ACHN (cell line): ENCODE measurements at places on chromosomes 5 and 9.

DNA sequence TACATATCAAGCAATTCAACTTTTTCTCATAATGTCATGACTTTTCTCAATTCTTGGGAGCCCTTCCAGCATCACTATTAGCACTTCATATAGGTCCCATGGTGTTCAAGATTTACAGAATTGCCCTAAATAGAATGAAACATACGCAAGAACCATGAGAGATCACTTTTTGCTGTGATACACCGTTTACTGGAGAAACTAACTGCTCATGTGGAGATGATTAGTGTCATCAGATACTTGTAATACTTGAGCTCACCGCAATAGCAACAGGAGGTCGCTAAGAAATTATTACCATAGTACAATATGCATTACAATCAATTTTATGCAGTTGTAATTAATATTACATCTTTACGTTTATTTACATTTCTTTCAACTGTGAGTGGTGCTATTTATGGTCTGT is 4.8 kb upstream of the PCSK5 start:
- no peak for DNase-seq

GRCh38 chr5:149357370-149358293 is at the start of gene PCYOX1L:
TSS of gene PCYOX1L (plus strand) at chr5:149358046. CDS start at chr5:149358069, 23 bp downstream.
- DNase-seq = peak; percentile 93

DNA sequence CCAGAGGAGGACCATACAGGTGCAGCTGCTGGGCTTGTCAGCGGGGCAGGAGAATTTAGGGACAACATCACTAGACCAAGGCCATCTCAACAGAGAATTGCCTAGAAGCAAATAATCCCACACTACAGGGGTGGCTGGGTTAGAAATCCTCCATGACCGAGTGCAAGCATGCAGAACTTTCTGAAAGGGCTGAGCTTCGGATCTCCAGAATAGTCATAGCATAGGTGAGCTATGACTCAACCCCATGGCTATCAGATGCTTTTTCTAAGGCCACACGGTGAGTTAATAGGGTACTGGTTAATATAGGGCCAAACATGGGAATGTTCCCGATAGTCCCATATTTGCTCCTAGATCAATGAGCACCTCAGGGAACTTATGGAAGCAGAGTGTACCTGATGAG is 4.2 kb downstream of the KCNIP1 start:
- DNase-seq = peak; percentile 72

DNA sequence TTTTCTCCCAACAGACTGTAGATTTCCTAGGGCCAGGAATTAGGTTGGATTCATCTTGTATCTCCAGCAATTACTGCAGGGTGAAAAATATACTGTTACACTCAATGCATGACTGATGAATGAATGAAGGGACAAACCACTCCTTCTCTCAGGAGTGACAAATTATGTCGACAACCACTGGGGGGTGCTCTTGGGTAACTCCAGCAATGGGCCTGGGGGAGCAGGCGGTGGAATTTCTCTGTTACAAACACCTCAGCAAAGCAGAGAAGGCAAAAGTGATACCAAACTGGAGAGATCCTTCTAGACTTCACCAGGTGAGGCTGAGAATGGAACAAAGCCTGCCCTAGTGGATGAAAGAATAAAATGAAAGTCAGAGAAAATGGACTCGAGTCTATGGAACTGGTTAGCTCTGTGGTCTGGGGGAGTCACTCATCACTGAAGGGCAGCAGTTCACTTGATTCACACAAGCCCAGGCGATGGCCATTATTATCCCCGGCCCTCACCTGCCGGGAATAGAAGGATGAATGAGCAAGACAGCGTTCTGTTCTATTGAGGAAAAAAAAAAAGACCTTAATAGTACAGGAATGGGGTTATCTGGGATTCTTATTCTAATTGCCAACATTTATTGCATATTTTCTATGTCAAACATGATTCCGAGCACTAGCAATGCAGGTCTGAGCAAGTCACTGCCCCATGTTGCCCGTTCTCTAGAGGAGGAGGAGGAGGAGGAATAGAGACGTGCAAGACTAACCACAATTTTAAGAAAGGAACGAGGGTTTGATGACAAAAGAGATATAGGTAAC is 341.1 kb downstream of the ASTN2 start:
- DNase-seq = peak; percentile 25

DNA sequence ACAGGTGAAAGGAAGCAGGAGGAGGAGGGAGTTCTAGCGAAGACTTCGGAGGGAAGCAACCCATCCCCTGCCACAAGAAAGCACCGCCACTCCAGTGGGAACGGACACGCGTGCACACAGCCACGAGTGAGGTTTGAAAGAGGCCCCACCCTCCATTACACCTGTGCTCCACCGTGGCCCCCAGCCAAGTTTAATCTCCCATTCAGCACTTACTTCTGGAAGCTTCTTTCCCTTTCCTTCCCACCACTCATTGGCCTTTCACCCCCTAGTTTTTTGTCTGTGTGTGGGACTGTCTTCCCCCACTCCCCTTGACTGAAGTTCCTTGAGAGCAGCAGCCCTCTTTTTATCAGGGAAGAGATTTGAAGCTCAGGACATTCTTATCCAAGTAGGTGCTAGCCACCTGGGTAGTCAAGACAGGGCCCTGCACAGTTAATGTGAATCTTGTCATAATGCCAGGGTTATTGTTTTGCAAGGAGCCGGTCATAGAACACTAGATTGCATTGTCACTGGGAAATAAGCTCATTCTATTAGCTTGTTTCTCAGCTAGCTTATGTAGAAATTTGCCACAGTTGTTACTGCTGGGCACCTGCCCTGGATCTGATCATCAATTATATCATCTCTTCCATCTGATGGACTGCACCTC is 256.0 kb downstream of the DOCK8 start:
- DNase-seq = peak; percentile 3
